Mucosa of gallbladder (tissue), 1 donor: ENCODE measurements at places on chromosomes 11 and 22.

GRCh38 chr11:27770576-27770975, 70.3 kb upstream of the BDNF start:
- DNase-seq = no peak

DNA sequence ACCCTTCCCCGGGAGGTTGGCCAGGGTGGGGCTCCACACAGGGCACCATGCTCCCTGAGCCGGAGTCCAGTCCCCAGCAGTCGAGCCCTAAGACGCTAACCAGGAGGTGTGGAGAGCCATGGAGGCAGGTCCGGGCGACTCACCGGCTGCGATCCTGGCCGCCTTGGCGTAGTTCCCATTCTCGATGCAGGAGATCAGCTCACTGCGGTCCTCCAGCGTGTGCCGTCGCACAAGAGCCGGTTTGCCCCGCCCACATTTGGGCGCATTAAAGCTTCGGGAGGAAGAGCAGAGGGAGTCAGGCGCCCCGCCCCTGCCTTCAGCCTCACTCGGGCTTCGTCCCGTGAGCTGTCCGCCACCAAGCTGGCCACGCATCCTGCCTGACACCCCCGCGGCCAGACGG, 50.8 kb downstream of the BRD1 start:
- DNase-seq = no peak

DNA sequence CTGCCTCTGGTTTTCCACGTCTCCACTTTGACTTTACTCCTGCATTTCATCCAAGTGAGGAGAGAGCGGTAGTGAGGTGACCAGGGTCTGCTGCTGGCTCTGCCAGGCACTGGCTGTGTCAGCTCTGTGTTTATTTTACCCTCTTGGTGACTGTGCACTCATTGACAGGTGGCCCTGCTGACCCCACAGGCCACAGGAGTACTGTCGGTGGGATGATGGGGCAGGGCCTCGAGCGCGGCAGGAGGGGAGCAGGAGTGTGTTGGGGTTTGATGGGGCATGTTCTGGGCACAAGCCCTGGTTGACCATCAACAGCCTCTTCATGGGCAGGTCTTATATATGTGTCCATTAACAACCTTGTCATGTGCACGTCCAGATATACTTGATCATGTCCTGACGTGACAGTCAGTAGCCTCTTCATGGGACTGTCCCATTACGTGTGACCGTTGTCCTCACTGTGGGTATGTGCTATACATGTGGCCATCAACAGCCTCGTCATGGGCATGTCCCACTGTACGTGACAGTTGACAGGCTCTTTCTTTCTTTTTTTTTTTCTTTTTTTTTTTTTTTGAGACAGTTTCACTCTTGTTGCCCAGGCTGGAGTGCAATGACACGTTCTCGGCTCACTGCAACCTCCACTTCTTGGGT, 31.4 kb upstream of the ACR start:
- no peak for DNase-seq

- DNase-seq = no peak
These were observed 6.9 kb downstream of the LDHC start for GRCh38 chr11:18419040-18419439.

DNA sequence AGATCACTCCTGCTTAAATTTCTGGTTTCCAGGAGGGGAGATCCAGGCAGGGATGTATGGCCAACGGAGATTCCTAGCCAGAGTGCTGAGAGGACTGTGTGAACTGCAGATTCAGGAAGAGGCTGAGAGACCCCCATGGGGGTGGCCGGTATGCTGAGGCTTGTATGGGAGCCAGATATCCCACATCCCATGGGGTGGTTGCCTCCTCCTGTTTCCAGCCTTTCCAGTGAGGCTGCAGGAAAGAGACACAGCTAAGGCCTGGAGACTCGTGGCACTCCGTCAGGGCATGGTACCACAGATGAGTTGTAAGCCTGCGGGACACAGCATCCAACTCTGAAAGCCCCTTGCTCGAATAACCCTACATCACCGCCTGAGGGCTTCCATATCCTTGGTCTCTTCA, 1.4 kb upstream of the MYOD1 start:
- DNase-seq = no peak

GRCh38 chr22:46292732-46293131, 3.9 kb upstream of the GTSE1 start:
- peak; percentile 28 for DNase-seq

GRCh38 chr11:69232821-69233743, 60.9 kb upstream of the MYEOV start:
- DNase-seq = no peak
